Upper lobe of left lung (tissue), 6 donors: ENCODE measurements at places on chromosomes 2 and 18. TPM values are rescaled to one million over a fixed set of nuclear protein-coding genes. Genes with fewer than 3 reads are reported as not detected.

DNA sequence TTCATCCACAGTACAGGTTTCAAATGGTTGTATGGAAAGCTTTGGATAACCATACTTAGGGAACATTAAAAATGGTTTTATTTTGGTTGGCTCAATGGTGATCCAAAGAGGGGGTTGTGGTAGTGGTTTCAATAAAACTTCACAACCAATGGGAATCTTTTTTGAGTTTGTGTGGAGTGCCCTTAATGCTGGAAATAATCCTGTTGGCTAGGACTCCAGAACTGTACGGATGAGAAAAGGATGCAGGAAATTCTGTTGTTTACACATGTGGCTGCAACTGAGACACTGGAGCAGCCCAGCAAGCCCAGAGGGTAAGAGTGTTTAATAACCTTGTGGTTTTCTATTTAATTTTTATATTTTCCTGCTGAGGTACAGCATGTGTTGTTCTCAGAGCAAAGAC is at the start of gene CCDC102B:
Gene CCDC102B (plus strand): TSS at position 210 of the 400 bp plus-strand sequence. CDS start 38,684 bp downstream, outside the sequence.
- DNase-seq = no peak

DNA sequence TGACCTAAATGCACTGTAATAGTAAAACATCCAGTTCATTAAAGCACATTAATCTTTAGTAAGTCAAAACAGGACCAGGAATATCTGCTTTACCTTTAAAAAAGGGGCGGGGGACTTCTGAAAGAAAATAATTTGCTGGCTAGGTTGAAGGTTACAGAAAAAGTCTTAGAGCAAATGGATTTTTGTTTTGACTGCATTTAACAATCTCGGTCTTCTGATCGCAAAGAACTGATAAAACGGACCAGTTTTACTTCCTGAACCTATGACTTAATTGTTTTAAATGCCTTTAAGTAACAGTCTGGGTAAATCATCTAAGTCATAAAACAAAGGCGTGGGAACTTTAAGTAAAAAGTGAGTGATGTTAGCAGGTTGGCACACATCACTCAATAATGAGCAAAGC is 783 bp downstream of the BUB1 start:
- DNase-seq = no peak

DNA sequence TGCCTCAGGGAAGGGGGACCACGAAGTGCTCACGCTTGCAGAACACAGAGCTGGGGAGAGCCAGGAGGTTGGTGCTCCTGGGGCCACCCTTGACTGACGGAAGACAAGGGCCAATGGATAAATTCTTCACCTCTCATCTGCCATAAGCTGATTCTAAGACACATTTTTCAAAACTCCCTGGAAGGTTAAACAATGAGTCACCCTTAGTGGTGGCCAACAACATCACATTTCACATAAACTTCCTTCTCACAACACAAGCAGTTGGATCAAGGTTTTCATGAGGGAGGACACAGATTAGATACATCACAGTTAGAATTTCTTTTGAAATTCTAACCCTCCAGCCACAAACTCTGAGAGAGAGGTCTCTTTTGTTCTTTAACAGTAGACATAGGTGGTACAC is 713.6 kb upstream of the POU3F3 start:
- DNase-seq = no peak

GRCh38 chr2:49490710-49491109 is 336.4 kb upstream of the FSHR start:
- peak; percentile 24 for DNase-seq

DNA sequence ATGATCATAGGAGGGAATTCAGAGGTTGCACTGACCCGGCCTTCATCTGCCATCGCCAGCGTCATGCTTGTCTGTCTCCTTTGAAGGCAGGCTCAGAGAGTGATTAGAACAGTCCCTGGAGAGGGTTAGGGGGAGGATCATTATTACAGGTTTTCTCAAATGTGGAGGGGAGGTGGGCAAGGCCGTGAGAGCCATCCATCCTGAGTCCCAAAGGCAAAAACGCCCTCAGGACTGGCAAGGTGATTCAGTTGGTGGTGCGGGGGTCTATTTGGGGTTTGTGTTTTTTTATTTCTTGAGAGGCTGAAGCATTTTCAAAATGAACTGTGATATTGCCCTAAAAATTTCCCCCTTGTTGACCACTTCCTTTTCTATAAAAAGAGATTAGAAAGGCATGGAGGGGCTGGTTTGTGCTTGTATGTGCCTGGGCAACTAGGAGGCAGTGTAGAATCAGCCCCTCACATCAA is 39.3 kb upstream of the GYPC start:
- no peak for DNase-seq

DNA sequence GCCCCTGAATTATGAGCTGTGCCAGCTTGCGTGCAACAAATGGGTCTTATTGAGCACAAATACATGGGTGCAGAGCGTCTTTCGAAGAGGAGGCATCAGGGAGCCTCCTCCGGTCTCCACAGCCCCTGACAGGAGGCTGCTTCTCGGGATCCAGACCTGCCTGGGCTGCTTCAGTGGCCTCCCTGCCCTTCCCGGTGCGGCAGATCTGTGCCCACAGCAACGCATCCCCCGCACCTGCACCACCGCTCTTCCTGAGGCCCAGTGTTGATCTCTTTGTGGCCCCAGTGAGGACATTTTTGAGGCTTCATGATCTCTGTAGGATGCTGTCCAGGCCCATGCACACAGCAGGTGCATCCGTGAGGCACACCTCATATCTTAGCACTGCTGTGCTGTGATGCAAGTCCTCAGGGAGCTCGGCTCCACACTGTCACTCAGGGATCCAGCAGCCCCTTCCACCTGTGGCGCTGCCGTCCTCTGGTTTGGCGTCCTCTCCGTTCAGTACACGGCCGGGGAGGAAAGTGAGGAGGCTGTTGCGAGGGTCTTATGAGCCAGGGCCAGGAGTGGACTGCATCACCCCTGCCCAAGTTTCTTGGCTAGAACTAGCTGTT is 17.4 kb downstream of the RTP5 start:
- no peak for DNase-seq

GRCh38 chr18:12703664-12704063 is 822 bp downstream of the PSMG2 start:
- no peak for DNase-seq

DNA sequence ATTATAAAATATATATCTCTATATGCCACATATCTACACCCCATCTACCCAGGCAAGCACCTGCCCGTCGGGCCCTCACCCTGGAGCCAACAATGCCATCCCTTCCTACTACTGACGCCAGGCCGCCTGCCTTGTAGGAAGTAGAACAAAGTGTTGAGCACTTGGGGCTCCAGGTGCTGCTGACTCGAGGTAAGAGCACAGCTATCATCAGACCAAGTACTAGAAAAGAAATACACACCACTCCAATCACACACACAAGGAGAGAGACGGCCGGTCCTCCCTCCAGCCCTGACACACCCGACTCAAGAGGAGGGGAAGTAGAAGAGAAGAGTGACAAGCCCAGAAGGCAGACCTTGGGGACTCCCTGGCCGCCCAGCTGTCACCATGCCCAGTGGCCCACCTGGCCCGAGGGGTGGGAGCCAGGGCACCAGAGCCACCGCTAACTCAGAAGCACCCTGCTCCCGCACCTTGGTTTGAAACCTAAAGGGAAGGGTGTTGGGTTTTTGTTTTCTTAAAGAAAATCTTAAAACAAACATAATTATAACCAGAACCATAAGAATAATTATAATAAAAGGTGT is 64.0 kb upstream of the POMC start:
- no peak for DNase-seq

GRCh38 chr2:138775736-138776135 is 4.5 kb downstream of the NXPH2 start:
- no peak for DNase-seq

- no peak for DNase-seq
Measured at GRCh38 chr2:237752761-237753165, 45.8 kb upstream of the RBM44 start.

DNA sequence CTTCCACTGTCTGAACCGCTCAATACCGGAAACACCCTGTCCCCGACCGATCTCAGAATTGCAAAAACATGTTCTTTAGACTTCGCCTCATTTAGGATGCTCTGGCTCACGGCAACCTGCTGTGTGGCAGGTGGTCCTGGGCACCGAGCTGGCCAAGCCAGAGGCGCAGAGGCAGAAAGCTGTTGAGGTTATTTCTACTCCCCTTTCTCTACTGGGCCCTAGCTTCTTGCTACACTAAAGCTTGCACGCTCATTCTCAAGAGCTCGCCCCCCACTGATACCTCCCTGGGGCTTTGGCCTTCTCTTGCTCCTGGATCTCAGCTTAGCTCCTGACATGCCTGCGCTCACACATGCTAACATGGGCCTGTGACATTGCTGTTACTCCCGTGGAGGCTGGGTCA is 417.4 kb downstream of the LPIN1 start:
- DNase-seq = peak; percentile 30

DNA sequence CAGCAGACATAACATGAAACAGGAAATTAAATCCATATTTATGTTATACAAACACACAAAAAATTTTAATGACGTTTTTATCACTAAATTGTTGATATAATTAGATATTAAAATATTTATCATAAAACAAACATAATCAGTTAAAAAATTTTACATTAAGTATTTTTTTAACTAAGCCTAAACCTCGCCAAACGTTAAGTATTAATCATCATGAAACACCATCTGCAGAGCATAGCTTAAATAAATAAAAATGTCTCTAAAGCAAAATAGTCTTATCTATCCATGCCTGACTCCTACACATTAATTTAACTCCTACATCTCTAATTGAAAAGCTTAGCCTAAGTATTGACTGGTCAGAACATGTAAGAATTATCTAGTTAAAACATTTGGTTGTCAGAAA is 271.6 kb upstream of the RND3 start:
- DNase-seq = no peak

- DNase-seq = no peak
Measured at GRCh38 chr2:234348081-234348480, 148.8 kb downstream of the ARL4C start.

GRCh38 chr2:224954980-224955379 is 87.3 kb downstream of the DOCK10 start:
- no peak for DNase-seq

GRCh38 chr2:118750959-118751565 is 96.4 kb downstream of the EN1 start:
- no peak for DNase-seq

DNA sequence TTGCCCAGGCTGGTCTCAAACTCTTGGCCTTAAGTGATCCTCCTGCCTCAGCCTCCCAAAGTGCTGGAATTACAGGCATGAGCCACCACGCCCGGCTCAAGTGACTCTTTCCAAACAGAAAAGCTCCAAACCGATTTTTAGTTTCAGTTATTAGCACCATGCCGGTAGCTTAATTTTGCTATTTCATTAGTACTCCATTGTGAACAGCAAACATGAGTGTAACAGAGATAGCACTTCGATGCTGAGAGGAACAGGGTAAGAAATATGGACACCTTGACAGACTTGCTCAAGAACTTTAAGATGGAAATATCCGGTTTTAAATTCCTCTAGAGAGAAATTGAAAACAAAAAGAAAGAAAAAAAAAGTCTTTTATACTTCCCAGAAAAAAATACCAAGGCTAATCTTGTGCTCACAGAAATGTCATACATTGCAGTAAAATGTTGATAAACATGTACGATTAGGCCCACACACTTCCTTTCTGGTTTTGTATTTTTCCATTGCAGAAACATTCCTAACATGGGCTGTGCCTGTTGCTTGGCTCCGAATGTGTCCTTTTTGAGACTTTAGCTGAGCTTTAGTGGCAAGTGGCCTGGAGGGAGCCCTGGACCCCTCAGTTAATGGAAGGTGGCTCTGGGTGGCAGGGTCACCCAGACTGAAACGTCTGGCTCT is 18.3 kb downstream of the FHL2 start:
- no peak for DNase-seq

GRCh38 chr2:45131587-45131986 is 122.3 kb upstream of the SIX2 start:
- no peak for DNase-seq

- DNase-seq = no peak
Measured at GRCh38 chr18:48930926-48931325, 19.8 kb downstream of the SMAD7 start.

- no peak for DNase-seq
Measured at GRCh38 chr2:143078104-143078503, 51.1 kb upstream of the ARHGAP15 start.

DNA sequence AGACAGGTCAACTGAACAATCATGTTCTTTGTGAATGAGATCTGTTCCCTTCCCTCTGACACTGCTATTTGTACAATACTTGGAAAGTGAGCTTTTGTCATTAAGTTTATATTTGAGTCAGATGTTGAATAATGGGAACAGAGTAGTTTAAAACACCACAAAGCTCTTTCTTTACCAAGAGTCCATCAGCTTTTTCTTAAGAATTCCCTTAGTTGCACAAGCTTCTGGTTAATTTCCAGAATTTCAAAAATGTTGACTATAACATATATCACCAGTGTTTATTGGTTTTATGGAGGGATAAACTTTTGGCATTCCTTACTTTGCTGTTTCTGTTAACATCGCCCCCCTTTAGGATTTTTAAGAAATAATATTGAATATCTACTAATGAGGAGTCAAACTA is 403.7 kb downstream of the CCDC85A start:
- no peak for DNase-seq

DNA sequence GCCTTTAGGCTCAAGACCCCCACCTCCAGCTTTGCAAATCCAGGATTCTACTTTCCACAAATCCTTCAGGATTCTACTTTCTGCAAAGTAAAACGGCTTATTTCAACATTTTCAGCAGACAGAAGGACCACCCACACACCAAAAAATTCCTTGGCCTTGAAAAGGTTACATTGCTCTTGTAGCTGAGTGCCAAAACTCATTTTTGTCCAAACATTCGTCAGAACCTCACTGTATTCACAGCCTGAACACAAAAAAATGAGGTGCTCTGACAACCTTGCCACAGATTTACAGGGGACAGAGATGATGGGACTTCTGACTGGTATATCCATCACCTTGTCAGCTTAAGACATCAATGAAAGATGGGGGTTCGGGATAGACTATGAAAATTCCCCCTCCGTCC is 63.0 kb upstream of the COX7A2L start:
- DNase-seq = no peak

DNA sequence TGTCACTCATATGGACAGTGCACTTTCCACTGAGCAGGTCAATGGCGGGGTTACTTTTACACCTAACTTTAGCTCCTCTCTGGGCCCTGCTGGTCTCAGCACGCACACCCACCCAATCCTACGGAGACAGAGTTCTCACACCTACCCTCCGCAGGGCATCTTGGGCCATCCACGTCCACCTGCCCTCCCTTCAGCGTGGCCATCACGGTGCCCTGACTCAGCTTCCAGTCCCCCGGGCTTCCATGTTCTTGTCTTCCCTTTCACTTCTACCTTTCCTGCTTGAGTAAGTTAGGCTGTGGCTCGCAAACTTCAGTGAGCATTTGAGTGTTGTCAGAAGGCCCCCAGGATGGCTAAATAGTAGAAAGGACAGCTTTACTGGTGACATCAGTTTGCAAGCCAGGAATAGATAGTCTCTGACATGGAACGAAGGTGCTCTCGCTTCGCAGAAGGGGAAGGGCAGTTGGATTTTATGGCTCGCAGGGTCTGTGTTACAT is 232.4 kb downstream of the SEPTIN10 start:
- DNase-seq = no peak

GRCh38 chr2:9100080-9100876 is 96.8 kb upstream of the MBOAT2 start:
- no peak for DNase-seq

Gene SPEG
- total RNA-seq = 4.2 TPM

Gene PIEZO2
- 6.5 TPM for total RNA-seq

Gene EVA1A
- 30.4 TPM for total RNA-seq

Gene GREB1L
- 0.20 TPM for total RNA-seq

Gene IL36G
- total RNA-seq = not detected

Gene ERBB4
- total RNA-seq = 24.2 TPM

Gene SERPINB5
- total RNA-seq = 0.98 TPM

Gene PROM2
- 10.2 TPM for total RNA-seq

Gene DNER
- 1.1 TPM for total RNA-seq

Gene LYPD6
- total RNA-seq = 0.09 TPM

Gene CDK5R2
- total RNA-seq = not detected

Gene ARHGAP15
- 15.3 TPM for total RNA-seq
